ENCODE measurements at places on chromosomes 7 and 10.
A peak's percentile ranks its signal among the peaks of the same experiment; 100 is the strongest.

- DNase-seq, result no peak
Measured at GRCh38 chr7:104903044-104903443, 111.0 kb upstream of the KMT2E start.

DNA sequence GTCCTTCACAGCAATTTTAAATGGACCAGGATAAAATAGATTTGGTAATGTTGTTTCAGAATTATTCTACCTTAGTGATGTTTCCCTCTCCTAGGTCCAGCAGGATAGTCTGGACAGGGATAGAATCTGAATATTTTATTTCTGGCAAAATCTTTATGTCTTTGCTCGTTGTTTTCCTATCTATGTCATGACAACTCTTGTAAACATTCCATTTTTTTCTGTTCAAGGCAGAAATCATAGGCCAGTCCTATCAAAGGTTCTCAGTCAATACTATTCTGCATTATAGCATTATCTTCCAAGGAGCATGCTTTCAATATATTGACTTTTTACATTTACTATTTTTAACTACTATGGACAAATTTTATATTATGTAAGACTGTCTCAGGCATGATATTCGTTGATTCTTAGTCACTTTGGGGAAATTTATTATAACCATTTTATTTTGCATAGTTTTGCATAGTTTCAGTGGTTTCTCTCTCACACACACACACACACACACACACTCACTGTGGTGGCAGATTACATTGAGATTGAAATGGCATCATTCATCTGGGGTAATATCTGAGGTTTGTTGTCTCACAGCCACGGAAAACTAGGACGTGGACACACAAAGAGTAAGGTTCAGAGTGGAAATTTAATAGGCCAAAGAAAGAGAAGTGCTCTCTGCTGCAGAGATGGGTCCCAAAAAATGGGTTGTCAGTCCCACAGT is 17.2 kb downstream of the TAS2R60 start:
- no peak for DNase-seq

DNA sequence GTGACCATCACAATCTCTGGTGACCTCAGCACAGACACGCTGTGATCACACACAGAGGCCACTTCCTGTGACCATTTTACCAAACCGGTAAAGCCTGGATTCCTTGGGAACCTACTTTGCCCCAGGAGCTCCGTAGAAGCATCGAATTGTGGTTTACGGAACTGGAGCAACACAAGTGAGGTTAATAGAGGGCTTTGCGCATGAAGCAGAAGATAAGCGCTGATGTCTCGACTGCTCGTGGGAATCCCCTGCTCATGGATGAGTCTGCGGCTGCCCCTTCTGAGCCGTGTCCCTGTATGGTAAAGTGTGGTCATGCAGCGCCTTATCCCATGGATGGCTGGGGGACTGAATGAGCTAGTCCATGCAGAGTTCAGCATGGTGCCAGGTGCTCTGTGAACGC is 53.6 kb downstream of the VIPR2 start:
- DNase-seq, result peak; percentile 7

DNA sequence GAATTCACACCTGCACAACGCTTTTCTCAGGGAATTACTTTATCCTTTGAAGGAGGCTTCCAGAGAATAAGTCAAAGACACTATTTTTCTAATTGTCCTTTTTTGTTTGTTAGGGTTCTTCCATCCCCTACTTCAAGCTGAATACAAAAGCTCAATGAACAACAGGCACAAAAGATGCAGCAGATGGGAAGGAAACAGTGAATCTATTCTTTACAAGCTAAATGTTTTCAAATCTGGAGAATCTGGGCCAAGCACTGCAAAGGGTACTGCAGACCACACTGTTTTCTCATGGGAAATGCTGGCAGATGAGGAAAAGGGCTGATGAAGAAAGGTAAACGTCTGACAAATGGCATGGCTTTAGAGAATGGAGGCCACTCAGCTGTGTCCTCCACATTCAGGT is 18.5 kb downstream of the LIPA start:
- no peak for DNase-seq

GRCh38 chr10:128522551-128523308 is 396.5 kb upstream of the MKI67 start:
- no peak for DNase-seq

- DNase-seq, result no peak
Measured at GRCh38 chr7:131145026-131145425, 182.7 kb upstream of the MKLN1 start.

DNA sequence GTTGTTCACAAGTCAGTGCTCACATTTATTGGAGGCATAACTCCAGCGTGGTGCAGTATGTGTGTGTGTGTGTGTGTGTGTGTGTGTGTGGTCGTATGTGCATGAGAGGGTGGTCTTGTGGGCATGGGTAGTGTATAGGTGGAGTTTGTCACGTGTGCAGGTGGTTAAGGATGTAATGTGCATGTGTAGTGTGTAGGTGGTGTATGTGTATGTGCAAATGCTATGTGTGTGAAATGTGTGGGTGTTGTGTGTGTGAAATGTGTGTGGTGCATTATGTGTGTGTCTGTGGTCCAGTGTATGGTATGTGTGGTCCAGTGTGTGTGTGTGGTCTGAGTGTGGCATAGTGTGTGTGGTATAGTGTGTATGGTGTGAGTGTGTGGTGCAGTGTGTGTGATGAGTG is 30.3 kb upstream of the PODXL start:
- DNase-seq, result no peak

DNA sequence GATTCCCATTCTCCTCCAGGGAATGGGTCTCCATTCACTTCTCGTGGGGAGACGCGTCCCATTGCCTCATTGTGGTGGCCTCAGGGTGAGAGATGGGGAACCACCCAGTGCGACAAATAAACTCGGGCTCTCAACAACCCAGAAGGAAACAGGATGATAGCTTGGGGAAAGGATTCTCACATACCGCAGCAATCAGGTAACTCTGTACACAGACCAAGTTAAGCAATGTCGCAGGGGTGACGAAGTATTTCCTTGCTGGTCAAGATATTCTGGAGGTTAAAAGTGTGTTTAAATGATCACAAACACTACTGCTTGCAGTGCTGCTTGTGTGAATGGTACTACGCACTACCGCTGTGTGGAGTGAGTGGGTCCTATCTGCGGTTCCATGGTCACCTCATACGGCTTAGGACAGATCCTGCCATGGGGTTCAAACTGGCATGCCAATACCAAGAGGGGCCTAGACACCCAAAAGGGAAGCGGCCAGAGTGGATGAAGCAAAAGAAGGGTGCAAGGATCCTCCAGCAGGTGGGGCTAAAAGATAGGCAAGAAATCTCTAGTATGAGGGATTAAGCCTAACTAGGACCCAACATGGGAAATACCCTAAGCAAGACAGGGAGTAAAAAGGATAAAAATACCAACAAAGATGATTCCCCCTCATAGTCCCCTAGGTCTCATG is 143.8 kb upstream of the TMEM106B start:
- no peak for DNase-seq

GRCh38 chr7:7857143-7857583 is 111.4 kb upstream of the GLCCI1 start:
- DNase-seq, result no peak

GRCh38 chr10:79353726-79354125 is 6.5 kb downstream of the PPIF start:
- DNase-seq, result no peak

GRCh38 chr7:18495412-18496340 is at the start of gene HDAC9:
Gene HDAC9, plus strand, starts transcription at chr7:18495749. Its CDS starts 554 bp downstream, at chr7:18496303.
- no peak for DNase-seq

GRCh38 chr7:29189743-29190201 is 4.8 kb upstream of the CHN2 start:
- DNase-seq, result peak; percentile 31

DNA sequence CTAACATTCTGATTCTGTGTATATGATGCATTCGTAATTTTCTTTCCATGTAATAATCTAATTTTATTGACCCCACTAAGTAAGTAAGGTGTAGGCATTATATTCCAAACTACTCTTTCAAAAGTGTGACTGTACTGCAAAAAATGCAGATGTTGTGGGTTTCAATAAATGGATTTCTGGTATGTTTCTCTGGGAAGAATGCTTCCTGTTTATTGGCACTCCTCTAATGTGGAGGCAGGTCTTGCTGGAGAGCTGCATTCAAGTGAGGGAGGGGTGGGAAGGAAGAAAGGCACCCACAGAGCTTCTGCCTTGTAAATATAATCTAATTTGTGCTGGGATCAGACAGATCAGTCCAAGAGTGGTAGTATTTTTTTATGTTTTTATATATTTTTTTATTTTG is 23.9 kb downstream of the ST7 start:
- DNase-seq, result no peak

- DNase-seq, result no peak
Measured at GRCh38 chr7:56097700-56098099, 4.9 kb upstream of the PHKG1 start.

GRCh38 chr10:26057466-26057865 is 123.4 kb downstream of the MYO3A start:
- DNase-seq, result no peak

- no peak for DNase-seq
Measured at GRCh38 chr10:91197127-91197526, 23.3 kb upstream of the PCGF5 start.
